Uterus (tissue), 4 donors: ENCODE measurements at places on chromosomes 3 and 15.
A peak's percentile ranks its signal among the peaks of the same experiment; 100 is the strongest.

- DNase-seq = no peak
Observed at GRCh38 chr15:61115679-61116078, 113.4 kb downstream of the RORA start.

GRCh38 chr3:140950144-140950543, 8.5 kb downstream of the SLC25A36 start:
- no peak for DNase-seq

DNA sequence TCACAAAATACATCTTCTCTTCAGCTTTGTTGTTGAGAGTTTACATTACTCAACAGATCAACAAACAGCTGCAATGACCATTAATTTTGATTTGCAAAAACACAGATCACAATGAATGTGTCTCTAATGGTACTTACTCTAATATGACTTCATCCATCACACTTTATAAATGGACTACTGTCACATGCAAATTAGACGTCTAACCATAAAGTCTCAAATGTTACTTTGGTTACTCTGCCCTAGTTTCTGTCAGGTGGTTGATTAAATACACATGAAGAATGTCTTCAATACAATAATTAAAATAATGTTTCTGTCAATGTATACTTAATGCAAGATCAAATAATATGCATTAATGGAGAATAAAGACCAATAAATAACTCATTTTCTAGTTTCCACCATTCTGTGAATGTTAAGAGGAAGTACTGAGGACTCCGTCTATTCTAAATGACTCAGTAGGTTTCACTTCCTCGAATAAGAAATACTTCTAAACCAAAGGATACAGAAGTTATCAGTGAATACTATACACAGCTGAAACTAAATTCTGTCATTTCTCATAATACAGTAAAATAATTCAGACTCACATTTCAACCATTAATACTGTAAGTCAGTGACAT, 145.8 kb downstream of the CBLB start:
- no peak for DNase-seq

DNA sequence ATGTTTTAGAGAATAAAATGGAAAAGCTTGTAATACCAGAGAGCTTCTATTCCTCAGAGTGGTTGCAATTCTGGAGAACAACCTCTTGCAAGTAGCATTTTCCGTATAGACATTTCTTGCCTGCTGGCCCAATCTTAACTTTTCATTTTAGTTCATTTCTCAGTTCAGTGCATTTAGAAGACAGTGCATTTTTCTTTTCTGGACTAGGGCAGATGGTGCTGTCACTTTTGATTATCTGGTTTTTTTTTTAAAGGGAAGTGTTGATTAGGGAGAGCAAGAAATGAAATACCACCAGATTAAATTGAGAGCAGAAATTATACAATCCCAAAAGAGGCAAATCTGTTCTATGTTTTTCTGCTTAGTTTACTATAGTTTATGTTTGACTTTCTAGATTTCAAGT, 172.7 kb downstream of the GHSR start:
- DNase-seq = no peak

DNA sequence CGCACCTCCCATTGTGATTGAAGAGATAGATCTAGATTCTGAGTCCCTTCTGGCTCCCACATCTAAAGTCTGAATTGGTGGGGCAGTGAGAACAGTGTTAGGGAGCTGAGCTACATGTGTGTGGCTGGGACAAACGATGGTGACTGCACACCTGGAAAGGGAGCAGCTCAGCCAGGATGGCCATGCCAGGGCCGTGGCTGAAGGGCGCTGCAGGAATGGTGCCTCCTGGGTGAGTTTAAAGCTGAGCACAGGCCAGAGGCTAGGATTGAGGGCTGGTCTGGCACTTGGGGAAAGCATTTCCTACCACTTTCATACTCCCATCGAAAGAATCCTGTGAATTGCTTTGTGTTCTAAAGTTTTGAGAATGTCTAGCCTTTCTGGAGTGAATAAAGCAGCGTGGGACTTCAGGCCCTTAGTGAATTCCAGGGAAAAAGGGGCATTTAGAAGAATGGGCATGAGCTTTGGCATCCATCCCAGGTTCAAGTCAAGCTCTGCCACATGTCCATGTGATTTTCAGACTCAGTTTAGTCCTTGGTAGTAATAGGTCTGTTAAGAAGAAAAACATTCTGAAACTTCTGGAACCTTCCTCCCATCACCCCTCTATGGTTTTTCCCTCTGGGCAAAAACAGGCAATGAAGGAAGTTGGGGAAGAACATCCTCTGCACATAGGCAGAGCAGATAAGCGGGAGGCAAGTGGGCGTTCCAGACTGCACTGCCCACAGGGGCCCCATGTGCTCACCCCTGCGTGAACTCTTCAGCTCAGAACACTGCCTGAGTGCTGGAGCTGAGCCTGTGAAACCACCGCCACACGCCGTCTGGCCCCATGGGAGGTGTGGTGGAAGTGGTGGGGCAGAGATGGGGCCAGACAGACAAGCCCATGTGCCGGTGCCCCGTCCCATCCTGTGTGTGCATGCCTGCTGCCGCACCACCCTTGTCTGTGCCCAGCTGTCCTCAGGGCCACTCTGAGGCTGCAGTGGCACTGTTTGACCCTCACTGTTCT, 12.9 kb upstream of the CPNE9 start:
- DNase-seq = no peak

DNA sequence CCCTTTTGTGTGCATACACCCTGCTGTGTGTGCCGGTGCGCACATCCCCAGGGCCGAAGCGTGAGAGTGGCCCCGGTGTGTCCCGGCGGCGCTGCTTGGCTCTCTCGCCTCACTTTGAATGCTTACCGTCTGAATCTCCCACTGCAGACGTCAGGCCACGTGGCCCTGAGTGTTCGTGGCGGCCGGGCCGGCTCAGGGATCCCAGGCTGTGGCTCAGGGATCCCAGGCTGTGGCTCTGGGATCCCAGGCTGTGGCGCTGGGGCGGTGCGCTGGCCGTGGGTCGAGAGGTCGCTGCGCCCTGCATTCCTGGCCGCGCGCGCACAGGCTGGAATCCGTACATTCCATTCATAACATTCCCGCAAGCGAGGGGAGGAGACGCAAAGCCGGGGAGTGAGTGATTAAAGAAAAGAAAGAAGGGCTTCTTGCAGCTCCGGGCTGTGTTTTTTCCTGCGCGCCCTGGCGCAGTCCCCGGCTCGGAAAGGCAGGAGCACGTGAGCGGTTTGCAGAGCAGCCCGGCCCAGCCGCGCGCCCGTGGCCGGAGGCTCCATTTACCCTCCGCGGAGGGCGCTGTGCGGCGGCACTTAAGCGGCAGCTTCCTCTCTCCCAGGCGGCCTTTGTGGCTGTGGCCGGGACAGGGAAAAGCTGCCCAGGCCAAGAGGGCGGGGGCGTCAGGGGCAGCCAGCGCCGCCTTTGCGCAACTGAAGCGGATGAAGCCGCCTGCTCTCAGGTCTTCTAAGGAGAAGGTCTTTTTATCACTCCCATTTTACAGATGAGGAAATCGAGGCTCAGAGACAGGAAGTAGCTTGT, 87.0 kb upstream of the ALDH1L1 start:
- DNase-seq = peak; percentile 76

GRCh38 chr15:40439960-40440742, 602 bp upstream of the BAHD1 start:
- peak; percentile 48 for DNase-seq

DNA sequence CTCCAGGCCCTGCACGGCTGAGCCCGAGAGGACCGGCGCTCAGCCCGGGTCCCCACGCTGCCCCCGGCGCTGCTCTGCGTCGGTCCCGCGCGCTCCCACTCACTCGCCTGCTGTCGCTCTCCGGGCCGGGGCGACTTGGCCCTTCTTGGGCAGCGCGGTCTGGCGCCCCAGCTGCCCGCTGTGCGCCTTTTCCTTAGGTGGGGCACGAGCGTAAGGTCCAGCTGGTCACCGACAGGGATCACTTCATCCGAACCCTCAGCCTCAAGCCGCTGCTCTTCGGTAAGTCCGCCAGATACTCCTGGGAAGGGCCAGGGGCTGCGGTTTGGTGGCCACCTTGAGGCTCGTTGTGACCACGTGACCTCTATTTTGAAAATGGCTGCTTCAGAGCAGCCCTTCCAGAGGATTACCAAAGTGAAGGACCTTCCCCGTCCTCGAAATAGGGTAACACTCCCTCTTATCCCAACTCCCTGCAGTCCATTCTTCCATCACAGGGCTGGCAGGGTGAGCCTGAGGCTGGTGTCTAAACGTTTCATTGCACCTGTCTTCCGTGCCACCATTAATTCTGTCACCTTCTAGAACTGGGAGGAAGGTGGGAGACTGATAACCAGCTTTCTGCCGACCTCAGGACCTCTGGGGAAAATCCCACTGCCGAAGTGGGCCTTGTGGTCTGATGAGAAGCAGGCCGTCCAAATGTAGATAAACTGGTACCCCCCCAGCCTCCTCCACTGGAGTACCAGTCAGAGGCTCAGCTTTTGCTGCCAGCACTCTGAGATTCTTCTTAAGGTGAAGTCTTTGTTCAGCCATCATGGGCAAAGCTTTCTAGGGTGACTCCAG, 812 bp downstream of the P4HTM start:
- DNase-seq = no peak

DNA sequence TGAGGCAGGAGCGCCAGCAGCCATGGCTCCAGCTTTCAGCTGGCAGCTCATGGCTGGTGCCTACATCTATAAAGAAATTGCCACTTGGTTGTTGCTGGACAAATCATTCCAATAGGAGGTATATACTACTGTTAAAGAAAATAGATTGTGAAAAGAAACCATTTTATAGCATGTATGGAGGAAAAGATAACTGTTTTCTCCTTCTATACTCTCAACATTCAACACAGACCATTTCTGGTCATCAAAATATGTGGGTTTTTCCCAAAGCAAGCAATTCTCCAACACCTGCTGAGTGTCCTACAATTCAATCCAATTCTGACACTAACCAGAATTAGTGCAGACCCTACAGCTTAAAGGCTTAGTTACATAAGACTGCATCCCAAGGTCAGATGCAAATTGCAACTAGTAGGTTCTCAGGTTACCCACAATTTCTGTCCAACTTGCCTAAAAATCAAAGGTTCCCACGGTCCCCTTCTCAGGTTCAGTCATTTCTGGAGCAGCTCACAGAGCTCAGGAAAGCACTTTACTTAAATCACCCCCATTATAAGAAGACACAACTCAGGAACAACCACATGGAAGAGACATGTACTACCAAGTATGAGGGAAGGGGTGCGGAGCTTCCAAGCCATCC, 42.4 kb upstream of the STRIT1 start:
- no peak for DNase-seq

DNA sequence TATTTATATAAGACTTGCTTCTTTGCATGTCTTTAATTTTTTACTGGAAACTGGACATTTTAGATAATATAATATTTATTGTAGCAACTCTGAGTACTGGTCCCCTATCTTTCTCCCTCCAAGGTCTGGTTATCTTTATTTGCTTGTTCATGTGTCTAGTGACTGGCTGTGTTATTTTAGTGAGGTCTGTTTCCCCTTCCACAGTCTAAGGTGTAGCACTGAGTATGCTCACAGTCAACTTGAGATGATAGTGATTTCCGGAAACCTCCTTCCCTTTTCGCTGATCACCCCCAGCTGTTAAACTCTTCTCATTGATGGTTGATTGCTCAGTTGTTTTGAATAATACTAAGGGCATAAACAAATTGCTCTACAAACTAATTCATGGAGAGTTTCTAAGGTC, 37.0 kb downstream of the PCNP start:
- no peak for DNase-seq

- no peak for DNase-seq
Observed at GRCh38 chr15:54305138-54305537, 326.9 kb downstream of the UNC13C start.

GRCh38 chr3:59451800-59452746, 402.2 kb upstream of the CFAP20DC start:
- no peak for DNase-seq

GRCh38 chr3:124998247-124998630, 57.6 kb downstream of the HEG1 start:
- no peak for DNase-seq

DNA sequence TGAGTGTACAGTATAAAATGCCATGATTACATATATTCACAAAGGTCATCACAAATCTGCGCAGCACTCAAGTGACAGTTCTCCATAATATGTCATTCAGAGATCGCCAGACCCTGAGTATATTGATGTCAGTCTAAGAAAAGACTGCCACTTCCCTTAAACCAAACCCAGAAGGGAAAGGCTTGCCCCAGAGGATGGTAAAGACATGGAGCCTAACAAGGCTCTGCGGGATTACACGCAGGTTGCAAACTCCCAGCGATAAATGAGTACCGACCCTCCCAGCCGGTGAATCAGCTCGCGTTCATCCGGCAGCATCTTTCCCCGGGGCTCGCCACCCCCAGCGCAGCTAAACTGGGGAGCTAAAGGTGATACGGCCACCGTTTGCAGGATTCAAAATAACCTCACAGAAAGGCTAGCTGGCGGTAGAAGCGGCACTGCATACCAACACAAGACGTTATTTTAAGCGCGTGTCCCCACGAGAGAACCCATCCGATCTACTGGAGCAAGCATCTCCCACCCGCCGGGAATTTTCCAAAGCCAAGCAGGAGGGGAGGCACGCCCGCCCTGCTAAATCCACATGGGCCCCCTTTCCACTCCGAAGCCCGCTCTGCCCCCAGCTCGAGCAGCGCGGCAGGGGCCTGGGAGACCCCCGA, 643 bp downstream of the MYO5A start:
- DNase-seq = peak; percentile 25

DNA sequence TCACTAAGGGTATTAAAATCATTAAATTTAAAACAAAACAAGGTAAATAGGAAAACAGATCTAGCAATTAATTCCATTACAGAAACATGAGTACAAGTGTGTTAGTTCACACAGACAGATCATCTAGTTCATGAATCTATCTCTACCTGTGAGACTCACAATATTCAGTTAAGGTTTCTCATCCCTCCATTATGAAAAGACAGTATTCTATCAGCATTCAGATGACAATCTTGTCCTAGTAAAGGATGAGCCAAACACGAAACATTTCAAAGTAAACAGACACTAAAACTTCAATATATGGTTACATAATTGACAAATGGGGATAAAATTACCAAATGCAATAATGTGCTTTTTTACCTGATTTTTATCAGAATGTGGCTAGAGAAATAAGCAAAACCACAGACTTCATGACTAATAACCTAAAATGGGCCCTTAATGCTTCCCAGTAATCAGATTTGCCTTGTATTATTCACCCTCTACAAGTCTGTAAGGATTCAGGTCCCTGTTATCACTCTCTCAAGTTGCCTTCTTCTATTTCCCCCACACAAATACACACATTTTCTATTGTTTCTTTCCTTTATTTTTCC, 126.8 kb downstream of the DLG1 start:
- no peak for DNase-seq

- DNase-seq = no peak
Observed at GRCh38 chr15:98002419-98002818, 41.9 kb downstream of the ARRDC4 start.

- DNase-seq = no peak
Observed at GRCh38 chr15:91625506-91625905, 228.0 kb upstream of the SLCO3A1 start.

DNA sequence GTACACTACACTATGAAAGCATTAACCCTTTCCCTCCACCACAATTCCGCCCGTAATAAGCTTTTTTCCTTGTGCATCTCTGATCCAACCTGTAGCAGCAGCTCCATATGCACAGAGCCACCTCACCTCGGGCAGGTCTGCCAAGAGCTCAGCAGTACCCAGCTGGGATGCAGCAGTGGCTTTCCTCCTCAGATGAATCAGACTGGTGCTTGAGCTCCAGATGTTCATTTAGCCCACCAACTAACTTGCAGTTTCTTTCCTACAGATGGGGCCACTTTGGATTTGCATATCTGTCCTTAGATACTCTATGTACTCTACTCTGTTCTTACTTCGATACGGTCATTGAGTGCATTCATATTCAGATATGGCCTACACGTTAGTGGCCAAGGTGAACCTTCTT, 14.8 kb upstream of the FSIP1 start:
- no peak for DNase-seq
